ENCODE measurements at places on chromosomes 4 and X. TPM values are rescaled to one million over a fixed set of nuclear protein-coding genes. Genes with fewer than 3 reads are reported as not detected.

DNA sequence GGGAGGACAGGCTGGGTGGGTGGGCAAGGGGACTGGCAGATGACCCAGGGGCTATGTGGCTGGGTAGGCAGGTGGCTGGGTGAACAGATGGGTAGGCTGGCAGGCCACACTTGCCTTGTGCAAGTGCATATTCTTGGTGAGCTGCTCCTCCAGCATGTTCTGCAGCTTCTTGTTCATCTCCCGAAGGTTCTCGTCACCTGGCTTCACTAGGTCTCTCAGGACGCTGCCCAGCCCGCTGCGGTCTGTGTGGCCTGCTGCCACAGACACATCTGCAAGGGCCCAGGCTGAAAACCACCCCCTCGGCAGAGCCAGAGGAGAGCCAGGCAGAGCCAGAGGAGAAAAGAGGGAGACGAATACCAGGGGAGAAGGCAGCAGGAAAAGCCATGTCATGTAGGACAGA is 3.4 kb upstream of the KCND1 start:
- DNase-seq, result no peak

GRCh38 chr4:113943085-113943484 is 36.4 kb downstream of the ARSJ start:
- no peak for DNase-seq

DNA sequence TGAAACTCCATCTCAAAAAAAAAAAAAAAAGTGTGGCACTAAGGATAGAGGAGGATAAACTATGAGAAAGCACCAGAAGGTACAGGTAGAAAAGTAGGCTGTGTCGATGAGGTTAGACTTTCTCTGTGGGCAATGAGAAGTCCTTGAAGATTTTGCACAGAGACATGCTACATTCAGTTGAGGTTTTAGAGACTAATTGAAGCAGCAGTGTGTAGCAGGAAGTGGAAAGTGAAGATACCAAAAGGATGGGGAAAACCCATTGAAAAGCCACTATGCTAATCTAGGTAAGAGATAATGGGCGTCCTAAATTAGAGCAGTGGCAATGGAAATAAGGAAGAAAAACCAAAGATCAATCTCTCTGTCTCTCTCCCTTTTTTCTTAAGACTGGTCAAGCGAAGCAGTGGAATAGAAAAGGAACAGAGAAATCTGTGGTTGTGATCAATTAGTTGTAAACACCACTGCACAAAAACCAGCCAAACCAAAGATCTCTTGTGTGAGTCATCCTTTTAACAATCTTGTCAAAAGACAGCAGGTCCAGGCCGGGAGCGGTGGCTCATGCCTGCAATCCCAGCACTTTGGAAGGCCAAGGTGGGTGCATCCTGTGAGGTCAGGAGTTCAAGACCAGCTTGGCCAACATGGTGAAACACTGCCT is 3.5 kb downstream of the SPINK2 start:
- DNase-seq, result no peak

DNA sequence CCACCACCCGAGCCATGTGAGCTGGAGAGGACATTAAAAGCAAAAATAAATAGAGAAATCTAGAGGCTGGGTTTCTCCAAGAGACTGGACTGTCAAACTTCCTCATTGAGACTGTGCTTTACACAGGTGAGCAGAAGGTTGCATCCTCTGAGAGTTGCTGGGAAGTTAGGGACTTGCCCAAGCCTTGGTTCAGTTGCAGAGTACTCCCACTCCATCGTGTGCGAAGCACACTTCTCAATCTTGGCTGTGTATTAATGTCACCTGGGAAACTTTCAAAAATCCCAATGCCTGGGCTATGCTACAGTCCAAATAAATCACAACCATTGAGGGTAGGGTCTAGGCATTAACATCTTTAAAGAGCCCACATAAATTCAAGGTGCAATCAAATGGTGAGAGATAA is 89.2 kb downstream of the ZNF330 start:
- no peak for DNase-seq

DNA sequence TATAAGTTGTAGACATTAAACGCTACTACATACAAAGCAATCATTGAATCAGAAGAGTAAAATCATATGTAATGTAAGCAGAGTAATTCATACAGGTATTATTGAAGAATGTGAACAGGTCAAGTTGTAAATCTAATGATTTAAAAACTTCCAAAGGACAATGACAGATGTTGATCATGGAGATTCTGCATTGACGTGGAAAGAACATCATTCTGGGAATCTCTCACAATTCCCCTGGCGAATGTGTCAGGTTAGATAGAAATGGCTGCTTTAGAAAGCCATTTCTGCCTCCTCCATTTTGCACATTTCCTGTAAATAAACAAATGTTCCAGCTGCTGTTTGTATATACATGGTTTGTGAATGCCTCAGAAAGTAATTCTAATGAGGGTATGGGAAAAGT is 719.4 kb downstream of the ADGRL3 start:
- no peak for DNase-seq

- DNase-seq, result no peak
These were observed 207.1 kb upstream of the CXorf66 start for GRCh38 chrX:140172401-140172800.

GRCh38 chr4:103923551-103923950 is 203.8 kb upstream of the TACR3 start:
- no peak for DNase-seq

DNA sequence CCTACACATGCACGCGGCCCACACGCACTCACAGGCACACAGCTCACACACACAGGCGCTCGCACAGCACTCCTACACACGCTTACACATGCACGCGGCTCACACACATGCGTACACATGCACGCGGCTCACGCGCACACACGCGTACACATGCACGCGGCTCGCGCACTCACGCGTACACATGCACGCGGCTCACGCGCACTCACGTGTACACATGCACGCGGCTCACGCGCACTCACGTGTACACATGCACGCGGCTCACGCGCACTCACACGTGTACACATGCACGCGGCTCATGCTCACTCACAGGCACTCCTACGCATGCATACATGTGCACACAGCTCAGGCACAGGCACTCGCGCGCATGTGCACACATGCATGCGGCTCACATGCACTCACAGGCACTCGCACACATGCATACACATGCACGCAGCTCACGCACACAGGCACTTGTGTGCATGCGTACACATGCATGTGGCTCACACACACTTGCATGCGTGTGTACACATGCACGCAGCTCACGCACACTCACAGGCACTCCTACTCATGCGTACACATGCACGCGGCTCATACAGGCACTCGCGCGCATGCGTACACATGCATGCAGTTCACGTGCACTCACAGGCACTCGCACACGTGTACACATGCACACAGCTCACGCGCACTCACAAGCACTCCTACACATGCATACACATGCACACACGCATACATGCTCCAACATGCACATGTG is 44.9 kb downstream of the GAK start:
- DNase-seq, result no peak

DNA sequence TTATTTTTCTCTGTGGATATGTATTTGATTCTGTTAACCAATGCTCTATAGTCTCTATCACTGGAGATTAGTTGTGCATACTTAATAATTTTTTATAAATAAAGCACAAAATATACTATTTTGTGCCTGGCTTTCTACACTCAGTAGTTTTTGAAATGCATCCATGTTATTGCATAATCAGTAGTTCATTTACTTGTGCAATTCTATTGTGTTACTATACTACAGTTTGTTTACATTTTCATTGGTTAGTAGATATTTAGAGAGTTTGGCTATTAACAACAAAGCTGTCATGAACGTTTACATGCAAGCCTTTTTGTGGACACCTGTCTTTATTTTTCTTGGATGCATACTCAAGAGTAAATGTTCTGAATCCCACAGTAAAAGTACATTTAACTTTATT is 265.0 kb upstream of the FAT4 start:
- DNase-seq, result no peak

GRCh38 chr4:186826846-186827533 is 103.3 kb upstream of the FAT1 start:
- DNase-seq, result no peak

DNA sequence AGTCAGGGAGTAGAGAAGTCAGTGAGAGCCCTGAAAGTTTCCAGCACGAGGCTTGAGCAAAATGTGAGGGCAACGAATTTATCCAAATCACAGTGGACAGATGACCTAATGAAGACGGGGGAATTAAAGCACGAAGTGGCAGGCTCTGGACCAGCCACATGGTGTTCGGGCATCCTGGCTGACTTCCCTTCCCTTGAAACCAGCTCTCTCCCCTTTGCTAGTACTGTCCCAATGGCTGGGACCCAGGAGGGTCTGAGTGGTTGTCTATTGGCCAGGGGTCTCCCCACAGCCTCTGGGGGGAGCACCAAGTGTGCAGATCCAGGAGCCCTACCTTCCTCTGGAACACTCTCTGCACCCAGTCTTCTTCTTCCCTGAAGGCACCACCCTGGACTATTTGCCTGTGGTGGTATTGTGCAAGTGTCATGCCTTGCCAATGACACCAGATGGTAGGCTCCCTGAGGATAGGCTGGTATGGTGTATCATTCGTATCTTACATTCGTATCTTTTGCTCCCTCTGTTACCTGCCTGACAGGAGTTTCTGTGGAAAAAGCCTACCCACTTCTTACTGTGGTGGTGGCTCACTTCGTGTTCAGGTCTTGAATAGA is 2.1 kb downstream of the APLN start:
- DNase-seq, result no peak

GRCh38 chr4:171430495-171430894 is 382.7 kb upstream of the GALNTL6 start:
- DNase-seq, result no peak

- DNase-seq, result no peak
These were observed 80.8 kb downstream of the HTRA3 start for GRCh38 chr4:8350352-8350751.

GRCh38 chr4:75630937-75631329 is 605 bp upstream of the CDKL2 start:
- no peak for DNase-seq

DNA sequence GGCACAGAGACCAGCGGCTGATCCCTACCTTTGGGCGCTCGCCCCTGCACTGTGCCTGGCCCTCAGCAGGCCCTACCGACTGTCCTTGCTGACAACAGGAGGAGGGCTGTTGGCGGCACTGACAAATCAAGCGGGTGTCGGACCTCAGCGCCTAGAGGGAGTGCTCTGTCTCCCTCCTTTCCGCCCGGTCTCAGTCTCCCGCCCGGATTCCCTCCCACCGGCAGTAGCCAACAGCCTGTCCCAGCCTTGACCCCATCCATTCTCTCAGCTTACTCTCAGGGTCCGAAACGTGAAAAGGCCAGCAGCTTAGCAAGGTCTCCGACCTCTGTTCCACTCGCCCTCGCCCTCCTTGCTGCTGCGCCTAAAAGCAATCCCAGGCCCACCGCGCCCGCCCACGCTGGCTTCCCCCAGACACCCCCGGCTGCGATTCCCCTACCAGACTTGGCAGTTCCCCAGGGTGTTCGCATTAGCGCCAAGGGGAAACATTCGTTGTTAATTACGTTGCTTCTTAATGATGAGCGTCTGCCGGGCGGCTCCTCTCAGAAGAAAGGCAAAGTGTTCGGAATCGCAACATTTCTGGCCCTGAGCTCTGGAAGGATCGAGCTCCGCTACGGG is 96.2 kb downstream of the SOWAHB start:
- no peak for DNase-seq

The P2RY8 gene
- total RNA-seq, result 0.41 TPM

The SPANXC gene
- total RNA-seq, result not detected

The RPGR gene
- 15.9 TPM for total RNA-seq

The IL2RG gene
- total RNA-seq, result 0.76 TPM

The LONRF3 gene
- 11.1 TPM for total RNA-seq

The DAPP1 gene
- total RNA-seq, result 0.94 TPM

The DOCK11 gene
- total RNA-seq, result 8.3 TPM

The MTMR8 gene
- total RNA-seq, result 1.5 TPM
